ENCODE measurements at places on chromosomes 6 and 20.

DNA sequence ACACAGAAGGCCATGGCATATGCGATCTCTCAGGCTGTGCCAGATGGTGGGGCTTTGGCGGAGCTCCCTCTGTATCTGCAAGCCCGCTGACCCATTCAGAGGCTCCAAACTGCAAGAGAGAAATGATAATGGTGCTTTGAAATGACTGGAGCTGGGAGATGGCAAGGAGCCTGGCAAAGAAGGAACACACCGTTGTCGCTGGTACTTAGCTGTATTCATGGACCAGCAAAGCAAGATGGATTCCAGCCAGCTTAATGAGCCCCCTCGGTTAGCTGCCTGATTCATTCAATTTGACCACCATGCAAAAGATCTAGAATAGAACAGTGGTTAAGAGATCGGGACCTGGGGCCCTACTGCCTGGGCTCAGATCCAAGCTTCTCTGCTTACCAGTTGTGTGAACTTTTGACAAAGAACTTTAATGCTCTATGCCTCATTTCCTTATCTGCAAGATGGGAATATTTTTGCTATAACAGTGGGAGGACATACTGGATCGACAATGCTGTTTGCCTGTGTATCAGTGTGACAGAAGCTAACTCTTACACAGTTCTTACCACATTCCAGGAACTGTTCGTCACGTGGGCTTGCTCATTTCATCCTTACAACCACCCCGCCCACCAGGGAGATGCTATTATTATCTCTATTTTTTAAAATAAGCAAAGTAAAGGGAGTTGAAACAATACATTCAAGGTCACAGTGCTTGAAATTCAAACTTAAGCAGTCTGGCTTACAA is 317.8 kb upstream of the SULF2 start:
- no peak for DNase-seq

GRCh38 chr6:129492260-129492659 is 217.7 kb downstream of the ARHGAP18 start:
- no peak for DNase-seq

DNA sequence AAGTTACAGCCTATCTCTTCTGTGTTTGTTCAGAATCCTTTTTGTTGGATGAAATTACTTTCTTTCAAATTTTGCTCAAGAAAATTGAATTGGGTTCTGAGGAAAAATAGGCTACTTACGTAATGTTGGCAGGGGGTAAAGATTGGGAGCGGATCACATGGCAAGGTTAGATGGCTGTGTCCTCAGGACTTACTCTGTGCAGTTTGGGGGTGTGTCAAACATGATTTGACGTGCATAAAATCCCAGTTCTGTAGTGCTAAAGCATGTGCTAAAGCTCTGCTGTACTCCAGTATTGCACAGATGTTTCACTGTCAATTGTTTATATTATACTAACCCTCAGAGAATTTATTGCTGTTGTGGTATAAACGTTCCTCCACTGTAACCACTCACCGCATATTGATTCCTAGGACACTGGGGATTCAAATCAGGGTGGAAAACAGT is 2.6 kb downstream of the NT5E start:
- no peak for DNase-seq

GRCh38 chr6:105178636-105179035 is 1.2 kb downstream of the POPDC3 start:
- DNase-seq, result no peak

- no peak for DNase-seq
Observed at GRCh38 chr6:107707346-107708275, 116.5 kb downstream of the SCML4 start.

- DNase-seq, result no peak
Observed at GRCh38 chr20:33445881-33446625, 2.5 kb upstream of the SNTA1 start.

- DNase-seq, result no peak
Observed at GRCh38 chr20:57087102-57087501, 179.3 kb downstream of the BMP7 start.

DNA sequence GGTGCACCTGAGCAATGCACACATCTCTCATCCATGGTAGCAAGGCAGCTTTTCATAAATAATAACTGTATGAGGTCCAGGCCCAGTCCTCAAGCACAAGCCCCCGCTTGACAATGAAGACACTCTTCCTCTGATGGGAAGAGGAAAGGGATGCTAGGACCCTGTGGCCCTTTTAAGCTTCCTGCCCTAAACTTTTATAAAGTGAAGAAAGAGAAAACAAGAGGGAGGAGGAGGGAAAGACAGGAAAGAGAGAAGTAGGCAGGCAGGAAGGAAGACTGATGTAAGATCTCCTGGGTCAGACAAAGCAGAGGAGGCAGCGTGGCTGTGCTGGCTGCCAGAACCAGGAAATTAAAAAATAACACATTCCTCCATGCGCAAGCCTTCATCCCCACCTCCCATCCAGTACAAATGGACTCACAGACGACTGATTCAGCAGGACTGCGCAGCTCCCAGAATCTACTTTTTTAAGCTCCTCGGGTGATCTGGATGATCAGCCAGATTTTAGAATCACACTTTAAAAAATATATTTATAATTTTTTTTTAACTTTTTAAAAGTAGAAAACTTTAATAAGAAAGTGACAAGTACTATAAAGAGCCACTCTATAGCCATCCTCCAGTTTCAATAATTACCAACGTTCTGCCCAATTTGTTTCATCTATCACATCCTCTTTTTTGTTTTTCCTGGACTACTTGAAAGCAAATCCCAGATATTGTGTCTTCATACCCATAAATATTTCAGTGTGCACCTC is 16.5 kb downstream of the TNFAIP3 start:
- DNase-seq, result no peak

DNA sequence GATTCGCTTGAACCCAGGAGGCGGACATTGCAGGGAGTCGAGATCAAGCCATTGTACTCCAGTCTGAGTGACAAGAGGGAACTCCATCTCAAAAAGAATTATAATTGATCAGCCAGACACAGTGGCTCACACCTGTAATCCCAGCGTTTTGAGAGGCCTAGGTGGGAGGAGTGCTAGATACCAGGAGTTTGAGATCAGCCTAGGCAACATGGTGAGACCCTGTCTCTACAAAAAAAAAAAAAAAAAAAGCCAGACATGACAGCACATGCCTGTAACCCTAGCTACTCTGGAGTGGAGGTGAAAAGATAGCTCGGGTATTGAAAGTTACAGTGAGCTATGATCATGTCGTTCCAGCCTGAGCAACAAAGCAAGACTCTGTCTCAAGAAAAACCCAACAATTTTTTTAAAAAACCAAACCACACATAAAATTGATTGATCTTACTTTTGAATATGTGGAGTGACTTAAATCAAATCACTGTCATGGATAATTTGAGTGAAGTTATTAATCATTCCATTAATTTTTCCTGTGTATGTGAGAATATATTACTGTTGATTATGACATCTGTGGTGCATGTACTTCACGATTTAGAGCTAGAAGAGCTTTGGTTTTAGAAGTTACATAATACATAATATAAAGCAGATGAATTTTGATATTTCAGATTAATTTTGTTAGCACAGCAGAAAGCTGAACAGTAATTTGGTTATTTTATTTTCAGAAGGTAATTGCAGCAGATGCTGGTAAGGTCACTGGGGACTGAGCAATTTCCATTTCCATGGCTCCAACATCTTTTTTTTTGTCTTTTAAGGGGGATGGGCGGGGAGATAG is 34.4 kb downstream of the NCOA7 start:
- DNase-seq, result no peak

DNA sequence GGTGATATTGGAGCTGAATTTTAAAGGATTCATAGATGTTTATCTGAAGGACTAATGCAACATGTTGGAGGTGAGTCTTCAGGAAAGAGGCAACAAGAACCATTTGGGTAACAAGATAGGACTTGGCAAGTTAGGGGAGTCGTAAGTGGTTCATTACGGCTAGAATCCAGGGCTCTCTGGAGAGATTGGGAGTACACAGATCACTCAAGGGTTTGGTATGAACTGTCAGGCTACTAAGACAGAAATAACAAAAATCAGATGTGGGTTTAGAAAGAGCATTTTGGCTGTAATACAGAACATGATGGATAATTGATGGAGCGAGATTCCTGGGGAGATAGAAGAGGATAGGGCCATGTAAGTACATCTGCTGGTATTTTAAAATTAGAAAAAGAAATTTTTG is 86.3 kb upstream of the ESR1 start:
- DNase-seq, result no peak

DNA sequence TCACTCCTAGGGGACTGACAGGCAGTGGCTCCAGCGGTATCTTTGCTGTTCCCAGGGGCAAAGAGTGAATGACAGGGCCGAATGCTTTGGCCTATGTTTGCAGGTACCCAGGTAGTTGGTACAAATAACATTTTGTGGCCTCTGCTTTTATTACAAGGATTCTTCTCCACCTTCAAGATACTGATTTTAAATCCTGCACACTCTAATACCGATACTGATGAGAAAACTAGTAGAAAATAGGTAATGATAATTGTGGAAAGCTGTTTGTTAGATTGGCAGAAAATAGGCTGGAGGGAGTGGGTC is 772 bp downstream of the HINT3 start:
- DNase-seq, result no peak

DNA sequence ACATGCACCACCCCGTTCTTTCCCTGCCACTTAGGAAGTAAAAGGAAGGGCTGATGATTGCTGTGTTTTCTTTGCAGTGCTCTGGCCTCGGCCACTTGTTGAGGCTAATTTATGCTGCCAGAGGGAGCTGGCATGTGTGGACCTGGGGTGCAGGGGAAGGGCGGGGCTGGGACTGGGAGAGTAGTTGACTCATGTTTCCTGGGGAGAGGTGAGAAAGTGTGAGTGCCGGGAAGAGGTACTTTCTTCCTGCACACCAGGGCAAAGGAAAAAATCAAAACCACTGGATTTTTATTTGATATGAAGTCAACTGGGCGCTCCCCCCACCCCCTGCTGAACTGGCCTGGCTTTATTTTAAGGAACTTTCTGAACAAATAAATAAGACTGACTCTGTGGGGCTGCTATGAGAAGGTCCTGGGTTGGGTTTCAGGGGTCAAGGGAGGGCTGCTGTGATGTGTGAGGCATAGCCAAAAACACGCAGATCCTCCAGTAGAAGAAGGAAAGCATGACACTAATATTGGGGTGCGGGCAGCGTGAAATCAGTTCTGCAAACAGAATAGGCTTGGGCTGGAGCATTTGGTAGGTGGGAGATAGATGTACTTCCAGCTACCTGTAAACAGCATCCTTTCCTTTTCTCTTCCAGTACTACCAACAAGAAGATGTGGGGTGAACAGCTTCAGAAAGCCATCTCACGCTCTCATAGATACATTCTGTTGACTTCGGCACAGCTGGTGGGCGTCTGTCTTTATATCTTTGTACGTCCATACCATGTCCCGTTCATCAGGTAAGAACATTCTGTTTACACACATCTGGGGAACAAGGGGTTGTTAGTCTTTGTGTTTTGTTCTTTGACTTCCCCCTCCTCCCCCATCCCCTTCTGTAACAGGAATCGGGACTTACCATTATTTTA is 87.5 kb downstream of the SYNJ2 start:
- peak; percentile 37 for DNase-seq

GRCh38 chr6:132902901-132903300 is 88.5 kb downstream of the RPS12 start:
- no peak for DNase-seq

DNA sequence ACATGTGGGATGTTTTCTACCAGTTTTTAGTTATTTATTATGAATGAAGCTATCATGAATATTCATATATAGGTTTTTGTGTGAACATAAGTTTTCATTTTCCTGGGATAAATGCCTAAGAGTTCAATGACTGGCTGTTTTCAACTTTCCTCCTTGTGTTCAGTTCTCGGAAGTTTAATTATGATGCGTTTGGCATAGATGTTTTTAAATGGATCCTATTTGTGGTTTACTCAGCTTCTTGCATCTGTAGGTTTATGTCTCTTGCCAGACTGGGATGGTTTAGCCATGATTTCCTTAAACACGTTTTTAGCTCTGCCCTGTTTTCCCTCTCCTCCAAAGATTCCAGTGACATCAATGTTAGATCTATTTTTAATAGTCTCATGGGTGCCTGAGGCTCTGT is 411.1 kb upstream of the CDH4 start:
- DNase-seq, result no peak

DNA sequence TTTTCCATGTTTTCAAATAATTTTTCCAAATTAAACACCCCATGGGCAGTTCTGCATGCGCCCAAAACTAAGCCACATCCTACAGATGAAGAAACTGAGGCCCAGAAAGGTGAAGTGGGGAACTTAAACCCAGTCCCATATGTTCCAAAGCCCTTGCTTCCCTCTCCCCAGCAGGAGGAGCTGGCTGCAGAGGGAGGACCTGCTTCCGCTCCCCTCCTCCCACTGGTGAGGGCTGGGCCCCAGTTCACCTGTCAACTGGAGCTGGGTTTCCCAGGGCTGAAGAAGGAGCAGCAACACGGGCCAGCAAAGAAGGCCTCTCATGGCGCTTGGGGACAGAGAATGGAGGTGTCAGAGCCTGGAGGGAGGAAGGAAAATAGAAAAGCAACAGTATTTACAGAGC is 1.4 kb upstream of the RBPJL start:
- DNase-seq, result no peak

DNA sequence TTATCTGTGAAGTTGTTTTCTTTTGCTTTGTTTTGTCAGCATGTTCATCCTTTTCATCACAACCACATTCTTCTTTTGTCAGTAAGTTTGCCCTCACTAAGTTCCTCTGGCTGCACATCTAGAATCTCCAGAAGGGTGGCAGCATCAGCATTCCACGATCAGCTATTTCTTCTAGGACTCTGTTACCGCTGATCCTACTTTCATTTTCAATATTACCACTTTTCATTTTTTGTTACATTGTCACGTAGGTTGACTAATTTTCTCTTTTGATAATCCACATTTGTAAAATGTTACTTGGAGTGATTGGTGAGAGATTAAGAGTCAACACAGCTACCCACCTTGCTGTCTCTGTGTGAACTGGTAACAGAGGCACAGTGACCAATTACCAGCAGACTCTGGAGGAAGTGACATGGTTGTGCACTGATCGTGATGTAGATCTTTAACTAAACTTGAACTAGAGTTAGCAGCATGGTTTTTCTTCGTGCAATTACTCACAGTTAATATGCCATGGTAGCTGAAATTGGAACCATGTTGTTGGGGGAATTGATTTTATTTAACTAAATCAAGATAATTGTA is 307.9 kb upstream of the SLC35B3 start:
- no peak for DNase-seq

DNA sequence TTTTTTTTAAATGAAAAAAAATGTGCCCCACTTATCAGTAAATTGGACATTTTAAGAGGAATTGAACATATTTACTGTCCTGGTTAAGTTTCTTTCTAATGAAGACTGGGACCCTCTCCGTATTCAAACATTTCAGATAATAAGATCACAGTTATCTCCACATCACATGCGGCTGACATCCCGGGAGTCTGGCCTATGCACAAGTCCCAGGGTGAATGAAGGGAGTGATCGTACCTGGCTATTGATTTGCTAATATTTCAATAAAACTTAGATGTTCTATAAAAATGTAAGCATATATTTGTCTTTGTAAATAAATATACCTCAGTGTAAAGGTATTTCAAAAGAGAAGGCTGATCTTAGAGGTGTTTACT is 58.1 kb downstream of the FOXC1 start:
- DNase-seq, result no peak

GRCh38 chr6:14271789-14272736 is 154.5 kb downstream of the CD83 start:
- DNase-seq, result no peak

- no peak for DNase-seq
Observed at GRCh38 chr20:38063911-38064530, 30.5 kb downstream of the RPRD1B start.
